ENCODE measurements at places on chromosomes 16 and 17.

DNA sequence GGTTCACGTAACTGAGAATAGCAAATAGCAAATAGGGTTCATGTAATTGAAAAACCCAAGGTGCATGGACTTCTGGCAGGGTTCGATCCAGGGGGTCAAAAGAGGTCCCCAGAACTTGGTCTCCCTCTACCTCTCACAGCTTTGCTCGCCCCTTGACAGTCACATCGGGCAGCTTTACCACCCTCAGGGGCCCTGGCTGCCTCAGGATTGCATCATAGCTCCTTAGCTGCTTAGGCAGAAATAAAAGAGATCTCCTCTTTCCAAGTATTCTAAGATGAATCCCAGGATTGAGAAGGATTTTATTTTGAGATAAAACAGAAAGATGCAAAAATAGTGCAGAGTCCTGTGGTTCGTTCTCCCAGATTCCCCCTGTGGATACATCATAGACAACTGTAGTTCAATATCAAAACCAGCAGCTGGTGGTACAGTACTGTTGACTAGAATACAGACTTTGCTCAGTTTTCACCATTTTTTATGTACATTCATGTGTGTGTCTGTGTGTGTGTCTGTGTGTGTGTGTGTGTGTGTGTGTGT, 12.8 kb downstream of the ADGRG3 start:
- DNase-seq, result no peak

DNA sequence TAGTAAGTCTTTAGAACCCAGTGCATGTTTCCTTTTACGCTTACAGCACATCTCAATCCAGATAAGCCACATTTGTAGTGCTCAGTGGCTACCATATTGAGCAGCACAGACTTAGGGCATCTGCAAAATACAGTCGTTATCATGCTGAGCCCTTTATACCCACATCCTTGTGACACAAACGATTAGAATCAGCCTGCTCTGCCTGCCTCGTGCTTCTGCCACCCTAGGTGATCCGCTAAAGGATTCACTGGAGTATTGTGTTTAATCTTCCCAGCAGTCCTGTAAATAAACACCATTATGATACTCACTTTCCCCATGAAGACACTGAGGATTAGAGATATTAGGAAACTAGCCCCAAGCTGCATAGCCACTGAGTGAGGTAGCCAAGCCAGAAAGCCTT, 51.3 kb upstream of the FA2H start:
- DNase-seq, result no peak

GRCh38 chr17:3946711-3947235, 17.5 kb downstream of the ATP2A3 start:
- no peak for DNase-seq

DNA sequence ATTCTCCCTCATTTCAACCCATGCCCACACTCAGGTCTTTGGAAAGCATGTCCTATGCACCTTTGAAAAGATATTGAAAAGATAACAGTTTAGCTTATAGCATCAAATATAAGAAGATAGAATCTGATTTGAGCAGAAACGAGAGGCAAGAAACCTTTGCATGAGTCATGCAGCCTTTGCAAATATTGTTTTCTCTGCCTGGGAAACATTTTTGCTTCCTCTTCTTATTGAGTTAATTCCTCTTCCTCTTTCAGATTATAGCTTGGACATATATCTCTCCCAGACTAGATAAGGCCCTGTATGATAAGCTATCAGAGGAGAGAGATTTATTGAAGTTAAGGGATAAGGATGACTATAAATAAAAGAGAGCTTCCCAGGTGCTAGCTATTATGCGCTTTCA, 46.1 kb upstream of the KCNJ2 start:
- DNase-seq, result no peak

DNA sequence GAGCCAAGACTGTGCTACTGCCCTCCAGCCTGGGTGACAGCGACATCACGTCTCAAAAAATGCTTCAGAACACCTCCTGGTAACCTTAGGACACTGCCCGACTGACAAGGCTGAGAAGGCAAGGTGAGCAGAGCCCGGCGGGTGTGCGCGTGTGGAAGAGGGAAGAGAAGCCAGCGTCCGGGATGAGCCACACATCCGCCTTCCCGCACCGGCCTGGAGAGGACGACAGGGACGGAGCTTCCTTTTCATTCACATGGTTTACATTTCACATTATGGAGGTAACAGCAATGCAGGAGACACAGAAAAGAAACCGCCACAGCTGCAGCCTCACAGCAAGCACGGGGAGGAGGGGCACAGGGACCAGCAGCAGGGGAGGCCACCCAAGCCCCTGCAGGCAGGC, 16.5 kb downstream of the HAGH start:
- DNase-seq, result no peak

DNA sequence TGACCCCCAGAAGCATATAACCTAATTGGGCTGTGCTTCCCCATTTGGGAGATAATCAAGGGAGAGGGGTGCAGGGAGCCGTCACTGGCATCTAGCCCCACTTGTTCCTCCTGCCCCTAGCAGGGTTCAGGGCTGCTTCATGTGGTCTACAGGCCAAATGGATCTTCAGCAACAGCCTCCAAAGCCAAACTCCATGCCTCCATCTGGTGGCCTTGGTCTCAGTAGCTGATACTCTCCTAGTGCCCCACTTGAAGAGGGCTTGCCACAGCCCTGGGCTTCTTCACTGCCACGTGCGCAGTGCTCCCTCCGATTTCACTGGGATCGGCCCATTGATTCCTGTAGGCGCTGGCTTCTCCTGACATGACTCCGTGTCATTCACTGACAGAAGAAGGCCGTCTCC, 24.6 kb downstream of the LYRM9 start:
- DNase-seq, result no peak

DNA sequence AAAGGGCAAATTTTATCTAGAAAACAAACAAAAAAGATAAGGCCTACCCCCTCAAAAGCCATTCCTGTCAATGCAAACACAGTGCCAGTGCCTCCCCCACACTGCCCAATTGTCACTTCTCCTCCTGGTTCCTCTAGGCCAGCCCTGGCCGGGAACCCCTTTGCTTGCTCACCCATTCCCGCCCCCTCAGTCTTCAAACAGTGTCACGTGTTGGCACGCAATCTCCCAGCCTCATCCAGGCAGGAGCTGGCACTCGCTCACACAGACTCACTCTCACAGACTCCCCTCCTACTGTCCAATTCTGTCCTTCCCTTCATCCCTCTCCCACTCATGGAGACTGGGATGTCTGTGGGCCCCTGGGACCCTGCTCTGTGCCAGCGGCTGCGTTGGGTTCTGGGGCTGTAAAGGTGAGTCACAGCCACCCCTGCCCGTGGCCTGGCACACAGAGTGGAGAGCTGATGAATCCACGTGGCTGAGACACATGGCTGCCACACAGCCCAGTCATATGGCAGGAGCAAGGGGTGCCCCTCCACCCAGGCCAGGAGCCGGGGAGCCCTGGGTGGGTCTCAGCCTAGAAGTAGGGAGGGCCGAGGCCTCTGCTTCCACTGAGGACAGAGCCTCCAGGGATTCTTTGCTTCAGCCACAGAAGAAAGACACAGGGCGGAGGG, 54.8 kb downstream of the VAC14 start:
- DNase-seq, result no peak

GRCh38 chr16:55572439-55572838, 6.0 kb downstream of the CAPNS2 start:
- DNase-seq, result no peak

GRCh38 chr16:86306811-86307513, 203.4 kb upstream of the FOXF1 start:
- DNase-seq, result peak; percentile 86

DNA sequence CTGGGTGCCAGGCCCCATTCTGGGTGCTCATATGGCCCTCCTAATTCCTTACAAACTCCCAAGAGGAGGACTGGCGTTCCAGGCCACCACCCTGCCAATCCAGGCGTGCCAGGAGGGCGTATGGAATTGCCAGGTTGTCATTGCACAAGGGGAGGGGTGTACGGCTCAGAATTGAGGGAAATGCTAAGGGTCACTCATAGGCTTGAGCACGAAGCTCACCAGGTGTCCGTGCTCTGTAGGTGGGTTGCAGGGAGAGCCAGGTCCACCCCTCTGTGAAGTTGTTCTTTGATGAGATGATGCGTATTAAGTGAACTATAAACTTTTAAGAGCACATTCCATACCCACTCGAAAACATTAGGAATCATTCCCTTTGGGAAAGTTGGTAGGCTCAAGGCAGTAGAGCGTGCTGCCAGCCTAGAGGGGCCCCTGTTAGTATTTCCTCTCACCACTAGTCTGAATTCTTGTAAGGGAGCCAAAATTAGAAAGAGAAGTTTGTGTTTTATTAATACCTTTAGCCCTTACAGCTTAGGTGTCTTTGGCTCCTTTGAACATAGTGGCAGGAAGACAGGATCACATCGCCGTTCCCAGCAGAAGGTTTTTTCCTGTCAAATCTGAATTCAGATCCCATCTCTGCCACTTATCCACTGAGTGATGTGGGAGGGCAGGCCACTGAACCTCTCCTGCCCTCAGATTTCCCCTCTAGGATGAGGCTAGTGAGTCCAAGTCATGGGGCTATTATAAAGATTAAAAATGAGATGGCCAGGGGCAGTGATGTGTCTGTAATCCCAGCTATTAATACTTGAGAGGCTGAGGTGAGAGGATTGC, 38.7 kb upstream of the NFAT5 start:
- no peak for DNase-seq

GRCh38 chr16:20049831-20050230, 23.9 kb downstream of the GPR139 start:
- DNase-seq, result no peak

DNA sequence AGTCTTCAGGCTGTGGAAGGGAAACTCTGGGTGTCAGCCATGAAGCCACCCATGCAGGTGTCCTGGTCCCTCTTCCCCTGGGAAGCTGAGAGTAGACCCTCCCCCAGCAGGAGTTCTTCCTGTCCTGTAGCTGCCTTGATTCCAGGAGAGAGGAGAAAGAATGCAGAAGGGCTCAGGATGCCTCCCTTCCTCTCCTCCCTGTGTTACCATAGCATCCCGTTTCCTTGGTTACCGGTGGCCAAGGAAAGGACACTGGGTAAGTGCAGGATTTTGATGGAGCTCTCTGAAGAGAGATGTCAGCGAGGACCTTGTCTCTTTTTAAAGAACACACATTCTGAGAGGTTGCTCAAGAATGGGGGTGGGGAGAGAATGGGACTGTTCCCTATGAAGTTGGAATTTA, 304.1 kb upstream of the N4BP1 start:
- DNase-seq, result no peak

GRCh38 chr16:4968879-4969483, 10.9 kb downstream of the SEC14L5 start:
- DNase-seq, result no peak

GRCh38 chr16:81492965-81493754, 48.6 kb downstream of the CMIP start:
- DNase-seq, result no peak

DNA sequence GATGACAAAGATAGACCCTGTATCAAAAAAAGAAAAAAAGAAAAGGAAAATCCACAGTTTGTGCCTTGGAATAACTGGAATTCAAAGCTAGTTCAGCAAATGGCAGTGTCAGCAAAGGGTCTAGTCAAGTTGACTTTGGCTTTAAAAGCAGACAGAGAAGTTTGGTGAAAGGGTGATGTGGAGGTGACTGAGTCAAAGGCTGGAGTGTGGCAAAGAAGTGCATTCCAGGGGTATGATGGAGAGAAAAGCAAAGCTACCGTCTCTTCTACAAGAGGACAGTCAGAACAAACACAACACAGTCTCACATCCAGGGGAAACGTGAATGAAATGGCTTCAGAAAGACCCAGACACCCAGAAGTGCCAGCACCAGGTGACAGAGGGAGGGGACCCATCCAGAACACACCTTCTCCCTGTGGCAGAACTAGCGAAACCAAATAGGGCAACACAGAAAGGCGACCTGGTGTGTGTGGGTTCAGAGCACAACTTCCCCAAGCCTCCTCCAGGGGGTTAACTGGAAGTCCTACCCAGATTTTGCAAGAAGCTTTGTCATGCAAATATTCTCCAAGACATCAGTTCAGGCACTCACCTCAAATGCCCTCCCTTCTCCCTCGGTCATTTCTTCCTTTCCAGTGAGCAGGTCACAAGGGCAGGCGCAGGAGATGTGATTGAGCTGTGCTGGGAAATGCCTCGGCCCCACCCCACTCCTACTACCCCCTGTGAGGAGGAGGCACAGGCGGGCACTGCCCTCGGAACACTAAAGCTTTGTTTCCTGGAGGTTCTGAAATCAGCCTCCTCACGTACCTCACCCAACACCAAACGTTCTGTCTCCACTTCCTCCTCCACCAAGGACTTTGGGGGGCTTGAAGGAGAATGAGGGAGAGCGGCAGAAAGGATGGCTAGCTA, 481.9 kb downstream of the SOX9 start:
- no peak for DNase-seq

DNA sequence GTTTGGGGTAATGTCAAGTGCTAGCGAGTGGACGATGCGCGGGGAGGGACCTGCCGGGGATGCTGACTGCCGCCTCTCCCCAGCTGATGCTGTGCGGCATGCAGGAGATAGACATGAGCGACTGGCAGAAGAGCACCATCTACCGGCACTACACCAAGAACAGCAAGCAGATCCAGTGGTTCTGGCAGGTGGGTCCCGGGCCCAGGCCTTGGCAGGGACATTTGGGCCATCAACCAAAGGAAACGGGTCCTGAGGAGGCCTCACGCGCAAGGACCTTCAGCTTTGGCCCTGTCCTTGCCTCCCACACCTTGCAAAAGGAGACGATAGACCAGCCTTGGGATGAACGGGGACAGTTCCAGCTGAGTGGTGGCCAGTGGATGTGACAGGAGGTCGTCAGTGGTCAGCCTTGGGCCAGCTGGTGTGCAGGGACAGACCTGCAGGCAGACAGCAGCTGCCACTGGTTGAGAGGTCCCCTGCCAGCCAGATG, 13.6 kb upstream of the CLEC18A start:
- no peak for DNase-seq

DNA sequence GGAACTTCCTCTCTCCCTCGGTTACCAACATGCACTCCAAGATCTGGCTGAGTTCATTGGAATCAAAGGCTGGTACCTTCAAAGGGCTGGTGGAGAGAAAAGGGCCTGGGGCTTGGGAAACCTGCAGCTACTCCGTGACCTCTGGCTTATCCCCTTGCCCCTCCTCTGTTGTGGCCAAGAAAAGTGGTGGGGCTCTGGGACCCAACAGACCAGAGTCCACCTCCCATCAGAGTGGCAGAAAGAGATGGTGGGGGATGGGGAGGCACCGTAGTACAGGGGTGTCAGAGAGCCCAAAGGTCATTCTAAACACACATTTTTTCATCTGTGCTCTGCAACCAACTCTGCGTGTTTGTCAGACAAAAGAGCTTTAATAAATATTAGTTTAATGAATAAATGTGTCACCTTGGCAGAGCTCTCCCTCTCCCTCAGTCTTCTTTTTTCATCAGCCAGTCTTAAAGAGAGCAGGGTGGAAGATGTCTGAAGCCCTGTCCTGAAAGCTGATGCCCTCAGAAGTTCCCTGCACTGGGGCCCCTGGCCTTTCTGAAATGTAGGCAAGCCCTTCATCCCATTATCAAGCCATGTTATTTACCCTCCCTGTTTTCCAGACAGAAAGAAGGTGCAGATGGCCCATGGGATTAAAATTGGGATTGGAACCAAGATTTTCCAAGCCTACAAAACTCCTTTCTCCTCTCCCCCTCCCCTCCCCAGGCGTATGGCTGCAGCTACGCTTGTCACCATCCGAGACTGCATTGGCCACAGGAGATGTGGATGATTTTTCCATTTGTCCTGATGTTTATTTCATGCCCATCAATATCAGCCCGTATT, 227.3 kb downstream of the CCDC182 start:
- DNase-seq, result no peak

- no peak for DNase-seq
Observed at GRCh38 chr17:30378241-30378824, 394 bp upstream of the CPD start.

All from fibroblast of skin of left biceps (primary cell).